Left lobe of liver (tissue), 2 donors: ENCODE measurements at places on chromosomes 12 and 14. TPM values are rescaled to one million over a fixed set of nuclear protein-coding genes. Genes with fewer than 3 reads are reported as not detected.

Gene EML1
- total RNA-seq: 5.1 TPM

Gene PRKCH
- total RNA-seq: 6.4 TPM

Gene COQ5
- 32.1 TPM for total RNA-seq

Gene CABP1
- total RNA-seq: 0.10 TPM

Gene NFYB
- total RNA-seq: 15.4 TPM

Gene TSPAN11
- total RNA-seq: 0.93 TPM

Gene LRTM2
- not detected for total RNA-seq

Gene LRFN5
- 0.05 TPM for total RNA-seq

Gene ADAM21
- total RNA-seq: not detected

Gene IFI27
- 20.4 TPM for total RNA-seq

Gene GLIPR1L2
- 0.28 TPM for total RNA-seq

Gene OVCH1
- total RNA-seq: not detected

Gene ZDHHC22
- total RNA-seq: not detected

Gene LRP1-AS
- not detected for total RNA-seq
